ENCODE measurements at places on chromosomes 11 and 22.

DNA sequence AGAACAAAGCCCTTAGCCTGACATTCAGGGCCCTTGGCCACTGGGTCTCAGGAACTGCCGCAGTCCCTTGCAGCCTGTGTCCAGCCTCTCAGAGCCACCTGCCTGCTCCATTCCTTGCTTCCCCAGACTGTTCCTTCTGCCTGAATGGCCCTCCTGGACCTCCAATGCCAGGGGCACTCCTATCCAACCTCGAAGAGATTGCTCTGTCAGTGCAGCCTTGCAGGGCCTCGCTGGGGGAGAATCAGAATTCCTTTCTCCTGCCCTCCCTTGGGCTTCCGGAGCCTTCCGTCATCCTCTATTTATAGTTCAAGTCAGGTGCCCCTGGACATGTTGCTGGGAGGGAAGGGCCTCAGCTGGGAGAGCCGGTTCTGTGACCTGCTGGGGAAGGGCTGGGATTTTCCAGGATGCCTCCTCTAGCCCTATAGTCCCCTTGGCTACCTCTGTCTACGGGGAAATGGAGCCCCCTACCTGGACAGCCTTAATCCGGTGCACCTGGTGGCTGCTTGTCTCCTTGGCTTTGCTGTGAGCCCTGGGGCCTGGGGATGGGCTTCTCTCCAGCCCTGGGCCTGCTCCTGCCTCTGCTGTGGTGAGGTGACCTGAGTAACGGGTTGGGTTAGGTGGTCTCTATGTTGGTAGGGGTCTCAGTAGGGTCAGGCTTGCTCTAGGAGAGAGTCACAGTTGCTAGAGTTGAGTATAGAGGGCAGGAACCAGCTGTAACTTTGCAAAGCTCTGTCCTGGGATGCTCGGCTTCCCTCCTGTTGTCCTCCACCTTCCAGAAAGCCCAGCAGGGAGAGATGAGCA, 45.9 kb upstream of the SYT7 start:
- DNase-seq = no peak

DNA sequence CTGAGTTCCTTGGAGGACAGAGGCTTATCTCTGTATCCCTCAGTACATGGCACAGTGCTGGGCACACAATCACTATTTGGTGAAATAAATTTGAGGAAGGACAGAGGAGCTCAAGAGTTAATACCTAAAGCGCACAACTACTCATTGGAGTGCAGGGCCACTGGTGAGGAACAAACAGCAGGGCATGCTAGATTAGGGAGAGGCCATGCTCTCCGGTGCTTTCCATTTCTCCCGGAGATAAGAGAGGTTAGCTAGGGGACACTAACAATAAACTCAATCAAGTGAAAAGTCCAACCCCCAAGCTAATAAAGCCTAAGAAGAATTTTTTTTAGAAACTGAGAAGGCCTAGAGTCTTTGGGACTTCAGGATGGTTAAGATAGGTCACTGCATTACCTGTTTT, 29.1 kb downstream of the NFRKB start:
- DNase-seq = no peak

GRCh38 chr22:37751449-37752188, 54.8 kb downstream of the TRIOBP start:
- DNase-seq = no peak

DNA sequence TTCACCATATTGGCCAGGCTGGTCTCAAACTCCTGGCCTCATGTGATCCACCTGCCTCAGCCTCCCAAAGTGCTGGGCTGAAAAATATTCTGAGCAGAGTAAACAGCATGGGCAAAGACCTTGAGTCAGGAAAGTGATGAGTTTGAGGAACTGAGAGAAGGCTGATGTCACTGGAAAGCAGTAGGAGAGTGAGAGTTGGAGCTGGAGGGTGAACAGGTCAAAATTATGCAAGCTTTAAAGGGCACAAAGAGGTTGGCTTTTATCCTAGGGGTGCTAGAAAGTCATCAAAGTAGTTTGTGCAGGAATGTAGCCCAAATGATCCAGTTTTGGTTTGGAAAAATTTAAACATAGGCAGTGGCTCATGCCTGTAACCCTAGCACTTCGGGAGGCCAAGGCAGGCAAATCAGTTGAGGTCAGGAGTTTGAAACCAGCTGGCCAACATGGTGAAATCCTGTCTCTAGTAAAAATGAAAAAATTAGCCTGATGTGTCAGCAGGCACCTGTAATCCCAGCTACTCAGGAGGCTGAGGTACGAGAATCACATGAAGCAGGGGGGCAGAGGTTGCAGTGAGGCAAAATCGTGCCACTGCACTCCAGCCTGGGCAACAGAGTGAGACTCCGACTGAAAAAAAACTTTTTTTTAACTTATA, 44.7 kb upstream of the CXCR5 start:
- DNase-seq = no peak

GRCh38 chr11:120547811-120548681, 36.5 kb downstream of the GRIK4 start:
- DNase-seq = peak; percentile 73

DNA sequence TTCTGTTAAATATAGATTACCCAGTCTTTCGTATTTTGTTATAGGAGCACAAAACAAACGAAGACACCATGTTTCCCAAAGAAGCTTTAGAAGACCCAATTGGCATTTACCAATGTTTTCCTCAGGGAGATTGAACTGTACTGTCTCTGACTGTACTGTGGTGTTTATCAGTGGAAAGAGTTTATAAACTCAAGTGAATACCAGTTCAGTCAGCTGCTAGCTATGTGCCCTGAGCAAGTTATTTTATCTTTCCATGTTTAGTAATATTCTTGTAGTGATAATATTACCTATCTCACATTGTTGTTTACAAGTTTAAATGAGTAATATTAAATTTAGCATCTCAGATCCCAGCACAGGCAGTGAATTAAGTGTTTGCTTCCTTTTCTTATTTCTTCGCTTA, 773.2 kb downstream of the KCNA4 start:
- no peak for DNase-seq

- DNase-seq = peak; percentile 41
Observed at GRCh38 chr22:42317008-42317407, 46.6 kb upstream of the TCF20 start.

GRCh38 chr11:64814712-64815187, 4.4 kb upstream of the MEN1 start:
- DNase-seq = no peak

- no peak for DNase-seq
Observed at GRCh38 chr11:8178297-8178696, 9.5 kb upstream of the RIC3 start.

- DNase-seq = peak; percentile 21
Observed at GRCh38 chr11:121929581-121929980, 186.4 kb downstream of the BLID start.

GRCh38 chr11:1059759-1060158, 14.9 kb upstream of the MUC2 start:
- DNase-seq = no peak

DNA sequence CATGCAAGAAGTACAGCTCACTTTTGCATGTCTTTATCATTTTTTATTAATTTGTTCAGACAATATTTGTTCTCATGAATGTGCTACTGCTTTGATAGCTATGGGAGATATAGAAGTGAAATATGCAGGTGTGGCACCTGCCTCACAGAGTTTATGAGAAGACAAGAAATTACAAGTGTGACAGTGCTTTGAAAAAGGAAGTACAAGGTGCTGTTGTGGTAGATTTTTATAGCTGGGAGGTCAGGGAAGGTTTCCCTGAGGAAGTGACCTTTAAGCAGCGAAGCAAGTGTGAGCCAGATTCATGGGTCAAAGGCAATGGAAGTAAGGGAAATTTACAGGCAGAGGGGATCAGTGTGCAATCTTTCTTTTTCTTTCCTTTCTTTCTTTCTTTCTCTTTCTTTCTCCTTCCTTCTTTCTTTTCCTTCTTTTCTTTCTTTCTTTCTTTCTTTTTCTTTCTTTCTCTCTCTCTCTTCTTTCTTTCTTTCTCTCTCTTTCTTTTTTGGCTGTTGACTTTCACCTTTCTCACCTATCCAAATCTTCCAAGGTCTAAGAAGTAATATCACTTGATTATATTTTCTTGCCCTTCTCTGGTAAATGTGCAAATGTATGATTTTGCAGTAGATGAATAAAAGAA, 6.4 kb upstream of the BMAL1 start:
- no peak for DNase-seq

DNA sequence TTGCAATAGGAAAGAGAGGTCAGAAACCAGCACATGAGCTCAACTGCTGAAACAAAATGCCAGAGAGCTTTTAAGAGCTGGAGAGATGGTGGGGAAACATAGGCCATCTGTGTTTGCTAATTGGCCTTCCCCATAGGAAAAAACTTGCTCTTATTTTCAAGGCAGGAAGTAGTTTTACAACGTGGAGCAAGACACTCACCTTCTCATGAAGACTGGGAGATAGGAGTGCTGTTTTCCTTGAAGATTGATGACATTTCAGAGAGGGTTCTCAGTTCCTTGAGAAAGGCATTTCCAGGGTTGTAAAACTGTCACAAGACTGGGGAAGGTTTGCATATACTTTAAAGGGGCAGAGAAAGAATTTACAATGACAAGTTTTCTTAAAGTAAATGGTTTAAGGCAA, 586.3 kb upstream of the RAG2 start:
- no peak for DNase-seq

DNA sequence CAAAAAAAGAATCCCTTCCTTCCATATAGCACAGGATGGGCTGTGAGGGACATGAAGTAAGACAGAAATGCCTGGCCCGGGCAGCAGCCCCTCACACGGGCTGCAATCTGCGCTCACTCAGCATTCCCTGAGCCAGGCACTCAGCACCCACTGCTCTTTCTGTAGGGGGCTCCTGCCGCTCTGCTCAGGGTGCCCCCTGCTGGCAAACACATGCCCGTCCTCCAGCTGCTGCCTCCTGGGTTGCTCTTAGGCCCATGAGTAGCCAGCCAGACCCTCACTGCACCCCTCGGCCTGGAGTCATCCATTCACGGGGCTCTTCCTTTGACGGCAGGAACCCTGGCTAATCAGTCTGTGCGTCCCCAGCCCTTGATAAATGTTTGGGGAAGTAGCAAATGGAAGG, 6.9 kb downstream of the MCAT start:
- no peak for DNase-seq

- no peak for DNase-seq
Observed at GRCh38 chr11:84812471-84812969, 814.6 kb downstream of the DLG2 start.

DNA sequence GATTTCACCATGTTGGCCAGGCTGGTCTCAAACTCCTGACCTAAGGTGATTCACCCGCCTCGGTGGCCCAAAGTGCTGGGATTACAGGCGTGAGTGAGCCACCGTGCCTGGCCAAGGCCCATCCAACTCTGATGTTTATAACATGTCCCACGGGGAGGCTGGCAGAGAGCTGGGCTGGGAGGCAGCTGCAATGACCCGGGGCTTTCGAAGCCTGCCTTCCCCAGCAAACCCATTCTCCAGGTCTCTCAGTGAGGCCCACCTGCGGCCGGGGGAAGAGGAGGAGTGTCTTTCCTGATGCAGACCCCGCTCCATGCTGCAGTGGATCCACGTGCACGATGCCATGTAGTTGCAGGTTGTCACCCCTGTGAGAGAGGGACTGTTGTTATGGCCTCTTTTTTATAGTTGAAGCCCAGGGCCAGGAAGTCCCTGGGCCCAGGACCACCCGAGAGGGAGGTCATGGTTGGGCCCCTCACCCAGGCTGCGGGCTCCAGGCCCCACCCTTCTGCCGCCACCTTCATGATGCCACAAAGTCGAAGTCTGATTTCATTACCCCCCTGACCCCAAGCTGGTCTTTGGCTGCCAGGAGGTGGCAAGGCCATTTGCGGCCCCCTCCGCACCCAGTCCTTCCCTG, 38.3 kb downstream of the KCNJ4 start:
- DNase-seq = no peak

- DNase-seq = no peak
Observed at GRCh38 chr22:23580576-23581259, 628 bp upstream of the IGLL1 start.

DNA sequence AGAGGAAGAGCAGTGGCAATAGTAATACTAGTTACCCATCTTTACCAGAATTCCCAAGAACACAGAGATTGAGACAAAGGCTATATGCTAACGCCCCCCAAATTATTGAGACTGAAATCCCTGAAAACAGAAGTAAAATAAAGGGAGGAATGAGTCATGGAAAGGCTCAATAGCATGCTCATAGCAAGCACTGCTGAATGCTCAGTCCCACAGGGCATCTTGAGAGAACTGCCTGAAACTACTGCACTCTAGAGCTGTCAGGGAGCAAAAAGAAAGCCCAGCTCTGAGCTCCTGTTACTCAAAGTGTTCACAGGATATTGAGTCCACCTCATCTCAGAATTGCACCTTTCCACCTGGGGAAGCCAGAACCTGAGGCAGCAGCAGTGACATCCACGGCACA, 44.1 kb upstream of the FIBIN start:
- DNase-seq = no peak

GRCh38 chr22:50696251-50696798, 23.7 kb downstream of the SHANK3 start:
- no peak for DNase-seq

DNA sequence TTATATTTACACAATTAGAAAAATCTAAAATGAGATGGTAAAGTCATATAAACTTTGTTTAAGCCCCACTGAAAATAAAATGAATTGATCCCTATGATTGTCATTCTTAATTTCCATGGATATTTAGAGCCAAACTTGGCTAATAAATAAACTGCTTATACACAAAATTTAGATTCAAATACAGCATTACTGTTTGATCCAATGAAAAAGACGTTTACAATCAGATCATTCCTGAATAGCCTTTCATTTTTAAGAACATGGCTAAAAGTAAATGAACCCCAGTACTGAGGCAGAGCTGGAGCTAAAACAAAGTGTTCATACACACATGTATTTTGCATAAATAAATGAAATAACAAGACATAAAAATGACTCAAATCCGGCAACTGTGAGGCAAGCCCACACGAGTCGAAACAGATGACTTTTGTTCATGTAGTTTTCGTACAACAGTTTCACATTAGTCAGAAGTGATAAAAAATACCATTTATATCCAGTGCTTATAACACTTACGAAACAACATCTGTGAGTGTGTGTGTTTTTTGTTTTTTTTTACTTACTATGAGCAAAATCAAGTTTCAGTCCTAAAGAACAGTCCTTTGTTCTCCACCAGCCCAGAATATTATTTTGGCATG, 386.5 kb downstream of the SOX6 start:
- no peak for DNase-seq

DNA sequence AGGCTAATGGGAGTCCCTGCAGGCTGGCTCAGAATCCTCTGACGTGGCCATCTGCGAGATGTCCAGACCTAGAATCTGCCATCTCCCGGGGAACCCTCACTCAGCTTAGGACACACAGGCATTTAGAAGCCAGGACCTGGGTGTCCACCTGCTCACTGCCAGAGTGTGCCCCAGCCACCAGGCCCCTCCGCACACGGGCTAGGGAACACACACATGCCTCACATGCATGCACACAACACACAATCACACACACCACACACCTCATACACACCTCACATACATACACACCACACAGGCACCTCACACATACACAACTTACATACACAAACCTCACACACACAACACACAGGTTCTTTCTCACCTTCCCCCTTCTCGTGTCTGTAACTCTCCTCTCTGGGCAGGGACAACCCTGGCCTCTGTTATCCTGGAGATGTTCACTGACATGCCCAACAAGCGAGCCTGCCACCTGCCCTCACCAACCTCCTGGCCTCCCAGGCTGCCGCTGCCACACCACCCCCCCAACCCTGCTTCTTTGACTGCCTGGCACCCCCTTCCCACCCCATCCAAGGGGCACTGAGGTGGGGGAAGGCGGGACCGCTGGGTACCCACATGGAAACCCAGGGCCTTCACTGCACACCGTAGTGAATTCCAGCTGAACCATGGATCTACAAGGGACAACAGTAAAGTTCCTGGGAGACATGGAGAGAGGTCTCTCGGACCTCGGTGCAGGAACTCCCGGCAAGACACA, 38.1 kb downstream of the GNB1L start:
- DNase-seq = no peak
